T-cell (primary cell): ENCODE measurements at places on chromosomes 3 and 15.

DNA sequence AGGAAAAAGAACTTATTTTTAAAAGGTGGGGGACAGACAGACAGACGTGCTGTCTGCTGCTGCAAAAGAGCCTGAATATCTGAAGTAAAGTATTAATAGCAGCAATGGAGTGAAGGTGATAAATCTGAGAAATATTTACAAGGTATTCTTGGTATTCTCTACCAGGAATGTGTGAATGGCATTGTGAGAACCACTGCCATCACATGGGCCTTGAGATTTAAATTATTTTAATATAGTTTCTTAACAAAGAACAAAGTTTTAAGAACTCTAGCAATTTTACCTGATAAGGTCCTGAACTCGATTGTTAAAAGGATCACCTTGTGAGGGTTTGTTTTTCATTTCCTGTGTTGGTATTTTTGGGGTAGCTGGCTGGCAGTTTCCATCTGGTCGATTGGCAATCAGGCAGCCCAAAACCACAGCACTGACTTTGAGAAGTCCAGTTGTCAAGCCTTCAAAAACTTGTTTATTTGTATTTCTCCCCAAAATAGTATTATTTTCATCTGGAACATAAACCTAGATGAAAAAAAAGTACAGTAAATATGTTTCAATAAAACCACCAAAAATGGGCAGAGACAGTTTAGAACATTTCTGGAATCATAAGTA is 97.3 kb downstream of the ISL2 start:
- no peak for DNase-seq

DNA sequence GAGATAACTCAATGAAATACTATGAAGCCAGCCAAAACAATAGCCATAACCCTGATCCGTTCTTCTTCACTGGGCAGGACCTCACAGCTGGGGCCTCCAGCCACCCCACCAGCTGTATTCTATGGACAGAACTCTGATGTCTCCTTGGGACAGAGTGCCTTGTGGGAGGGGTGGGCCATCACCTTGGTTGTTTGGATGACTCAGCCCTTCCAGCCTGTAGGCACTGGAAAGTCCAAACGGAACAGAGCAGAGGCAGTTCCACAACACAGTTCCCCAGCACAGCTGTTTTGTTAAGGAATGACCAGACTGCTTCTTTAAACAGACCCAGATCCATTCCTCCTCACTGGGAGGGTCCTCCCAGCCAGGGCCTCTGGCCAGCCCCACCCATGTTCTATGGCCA is 31.9 kb upstream of the ZBED2 start:
- no peak for DNase-seq

GRCh38 chr3:48518638-48519276 is 14.8 kb upstream of the SHISA5 start:
- DNase-seq = no peak

DNA sequence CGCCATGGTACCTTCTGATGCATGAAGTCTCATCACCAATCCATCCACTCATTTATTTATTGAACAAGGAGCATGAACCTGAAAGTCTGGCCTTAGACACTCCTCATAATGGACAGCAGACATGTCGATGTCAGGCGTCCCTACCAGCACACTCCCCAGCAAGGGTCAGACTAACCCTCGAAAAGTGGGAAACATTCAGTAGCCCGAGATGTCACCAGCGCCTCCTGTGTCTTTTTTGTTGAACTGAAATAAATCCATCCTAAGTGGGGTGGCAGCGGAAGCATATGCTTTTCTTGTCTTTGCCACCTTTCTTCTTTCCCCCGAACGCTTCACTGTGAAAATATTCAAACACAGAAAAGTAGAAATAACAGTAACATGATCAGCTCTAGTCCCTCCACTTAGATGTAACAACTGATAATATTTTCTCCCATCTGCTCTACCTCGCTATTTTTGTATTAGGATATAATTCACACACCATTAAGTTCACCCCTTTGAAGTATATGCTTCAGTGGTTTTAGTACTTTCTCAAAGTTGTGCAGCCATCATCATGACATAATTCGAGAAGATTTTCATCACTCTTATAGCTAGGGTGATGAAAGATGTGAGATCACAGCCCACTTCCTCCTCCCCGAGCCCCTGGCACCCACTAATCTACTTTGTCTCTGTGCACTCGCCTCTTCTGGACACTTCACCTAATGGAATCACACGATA is 121.6 kb downstream of the ADAMTS17 start:
- DNase-seq = no peak

- DNase-seq = no peak
These were observed 5.3 kb upstream of the ZNF770 start for GRCh38 chr15:34993412-34993811.

- DNase-seq = no peak
These were observed 495.0 kb upstream of the RGMA start for GRCh38 chr15:93583968-93584367.

DNA sequence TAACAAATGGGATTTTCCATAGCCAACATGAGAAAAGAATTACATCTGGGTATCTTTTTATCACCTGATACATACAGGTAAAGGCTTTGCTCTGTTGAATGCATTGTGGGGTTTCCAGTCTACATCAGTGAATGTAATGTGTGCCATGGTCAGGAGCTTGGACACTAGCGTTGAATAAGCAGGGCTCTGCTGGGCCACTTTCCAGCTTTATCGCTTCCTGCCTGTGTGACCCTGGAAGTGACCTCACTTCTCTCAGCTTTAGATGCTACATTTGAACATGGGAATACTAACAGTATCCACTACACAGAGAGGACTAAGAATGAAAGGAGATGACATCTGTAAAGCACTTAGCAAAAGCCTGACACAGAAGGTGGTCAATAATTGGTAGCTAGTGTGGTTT is 40.1 kb downstream of the TTC23 start:
- DNase-seq = no peak

DNA sequence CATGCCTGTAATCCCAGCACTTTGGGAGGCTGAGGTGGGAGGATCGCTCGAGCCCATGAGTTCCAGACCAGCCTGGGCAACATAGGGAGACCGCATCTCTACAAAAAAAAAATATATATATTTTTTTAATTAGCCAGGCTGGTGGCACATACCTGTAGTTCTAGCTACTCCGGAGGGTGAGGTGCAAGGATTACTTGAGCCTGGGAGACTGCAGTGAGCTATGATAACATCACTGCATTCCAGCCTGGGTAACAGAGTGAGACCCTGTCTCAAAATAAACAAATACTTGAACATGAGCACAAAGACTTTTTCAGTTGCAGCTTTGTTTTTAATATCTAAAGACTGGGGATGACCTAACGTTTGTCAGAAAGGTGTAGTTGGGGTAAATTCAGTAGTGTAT is 31.3 kb upstream of the GATM start:
- no peak for DNase-seq

GRCh38 chr15:48366584-48367312 is 35.5 kb downstream of the DUT start:
- DNase-seq = no peak

GRCh38 chr3:89217148-89217685 is 109.8 kb downstream of the EPHA3 start:
- DNase-seq = no peak

GRCh38 chr15:67215102-67215501 is 39.4 kb downstream of the AAGAB start:
- DNase-seq = no peak

DNA sequence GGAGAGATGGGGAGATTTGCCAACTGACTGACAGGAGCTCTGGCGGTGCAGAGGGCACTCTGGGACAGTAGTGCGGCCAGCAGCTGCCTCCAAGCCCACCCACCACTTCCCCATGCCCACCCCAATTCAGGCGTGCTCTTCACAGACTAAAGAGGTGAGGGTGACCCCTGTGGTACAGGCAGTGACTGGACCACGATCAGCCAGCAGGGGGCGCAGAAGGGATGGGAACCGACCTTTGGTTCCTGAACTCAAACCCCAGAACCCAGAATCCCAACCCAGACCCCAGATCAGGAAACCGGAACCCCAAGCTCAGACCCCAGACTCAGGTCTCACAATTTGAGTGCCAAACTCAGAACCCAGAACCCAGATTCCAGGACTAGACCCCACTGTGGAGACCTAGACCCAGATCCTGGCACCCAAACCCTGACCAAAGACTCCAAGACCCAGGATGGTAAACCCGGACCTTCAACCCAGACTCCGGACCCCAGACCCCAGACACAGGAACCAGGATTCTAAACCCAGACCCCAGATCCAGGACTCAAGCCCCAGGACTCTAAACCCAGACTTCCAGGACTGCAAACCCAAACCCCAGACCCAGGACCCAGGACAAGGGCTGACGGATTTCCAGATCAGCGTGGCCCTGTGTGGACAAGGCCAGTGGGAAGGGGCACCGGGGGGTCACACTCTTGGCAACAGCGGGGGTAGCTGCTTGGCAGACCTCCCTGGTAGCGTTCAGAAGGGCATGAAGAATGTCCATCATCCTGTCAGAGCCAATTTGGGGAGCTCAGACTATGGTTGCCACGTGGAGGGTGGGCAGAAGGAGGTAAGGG is 3.7 kb upstream of the MYL3 start:
- peak; percentile 55 for DNase-seq

- DNase-seq = no peak
These were observed 25.3 kb upstream of the TGFBR2 start for GRCh38 chr3:30581067-30581585.

DNA sequence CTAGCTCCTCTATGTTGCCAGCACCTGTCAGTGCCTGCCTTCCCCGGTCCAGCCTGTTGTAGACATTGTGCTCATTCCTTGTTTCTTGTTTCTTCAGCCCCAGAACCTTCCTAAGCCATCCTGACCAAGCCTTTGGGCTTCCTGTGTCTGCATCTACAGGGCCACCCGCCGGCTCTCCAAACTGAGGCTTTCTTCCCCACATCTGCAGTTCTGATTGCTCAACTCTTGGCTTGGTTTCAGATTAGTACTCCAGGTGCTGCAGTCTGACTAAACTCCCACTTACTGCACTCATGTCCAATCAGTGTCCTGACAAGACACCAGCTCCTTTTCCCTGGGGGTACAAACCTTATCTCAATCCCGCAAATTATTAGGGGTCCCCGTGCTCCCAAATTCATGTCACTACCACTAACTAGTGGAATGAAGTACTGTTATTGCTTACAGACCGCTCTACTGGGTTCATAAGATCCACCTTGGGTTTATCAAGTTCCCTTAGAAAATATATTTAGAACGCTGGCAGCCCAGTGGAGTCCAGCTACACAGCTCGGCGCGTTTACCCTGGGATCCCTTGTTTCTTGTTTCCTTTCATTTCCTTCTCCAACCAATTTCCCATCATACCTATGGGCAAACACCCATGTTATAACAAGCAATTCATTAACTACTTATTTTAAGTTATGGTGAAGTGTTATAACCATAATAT is 114.2 kb upstream of the TJP1 start:
- no peak for DNase-seq

DNA sequence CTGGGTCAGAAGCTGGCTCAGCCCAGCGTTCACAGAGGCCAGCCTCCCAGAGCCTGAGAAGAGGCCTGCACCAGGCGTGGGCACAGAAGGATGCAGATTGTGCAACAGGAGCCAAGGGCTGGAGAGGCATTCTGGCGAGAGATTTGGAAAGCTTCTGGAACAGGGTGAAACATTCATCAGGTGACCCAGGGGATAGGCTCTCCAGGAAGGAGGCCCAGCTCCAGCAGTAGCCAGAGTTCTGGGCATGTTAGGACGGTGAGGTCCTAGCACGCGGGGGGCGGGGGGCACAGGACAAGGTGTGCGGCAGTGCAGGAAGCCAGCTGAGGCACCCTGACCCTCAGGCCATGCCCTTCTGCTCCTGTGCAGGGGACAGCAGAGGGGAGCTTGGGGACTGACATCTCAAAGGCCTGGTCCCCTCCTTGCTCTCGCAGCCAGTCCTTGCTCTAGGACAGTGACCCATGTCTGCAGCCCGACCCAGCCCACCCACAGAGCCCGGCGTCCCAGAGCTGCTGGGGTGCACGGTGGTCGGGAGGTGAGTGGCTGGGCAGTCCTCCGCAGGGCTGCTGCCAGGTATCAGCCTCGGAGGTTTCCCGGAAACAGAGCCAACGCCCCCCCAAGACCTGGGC is 111.7 kb upstream of the KLF13 start:
- no peak for DNase-seq

- no peak for DNase-seq
These were observed 134.0 kb downstream of the IL5RA start for GRCh38 chr3:2976212-2976611.

DNA sequence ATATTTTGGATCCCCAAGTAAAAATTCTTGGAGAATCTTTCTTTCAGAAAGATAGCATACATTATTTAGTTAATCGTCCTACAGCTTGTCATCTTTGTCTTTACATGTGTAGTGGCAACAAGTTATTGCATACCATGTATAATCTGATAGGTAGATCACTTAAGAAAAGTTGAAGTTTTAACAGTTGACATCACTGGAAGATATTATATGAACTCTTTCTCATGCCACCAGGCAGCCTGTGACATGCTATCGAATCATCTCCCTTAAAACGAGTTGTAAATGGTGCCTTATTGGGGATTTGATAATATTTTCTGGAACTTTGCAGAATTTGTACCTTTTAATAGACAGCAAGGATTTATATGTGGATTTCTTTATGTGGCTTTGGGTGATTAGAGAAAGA is 8.7 kb downstream of the U2SURP start:
- DNase-seq = no peak

- DNase-seq = no peak
These were observed 29.8 kb upstream of the PRR23E start for GRCh38 chr3:127162947-127163645.

GRCh38 chr15:89781055-89781454 is 4.9 kb downstream of the MESP2 start:
- no peak for DNase-seq

DNA sequence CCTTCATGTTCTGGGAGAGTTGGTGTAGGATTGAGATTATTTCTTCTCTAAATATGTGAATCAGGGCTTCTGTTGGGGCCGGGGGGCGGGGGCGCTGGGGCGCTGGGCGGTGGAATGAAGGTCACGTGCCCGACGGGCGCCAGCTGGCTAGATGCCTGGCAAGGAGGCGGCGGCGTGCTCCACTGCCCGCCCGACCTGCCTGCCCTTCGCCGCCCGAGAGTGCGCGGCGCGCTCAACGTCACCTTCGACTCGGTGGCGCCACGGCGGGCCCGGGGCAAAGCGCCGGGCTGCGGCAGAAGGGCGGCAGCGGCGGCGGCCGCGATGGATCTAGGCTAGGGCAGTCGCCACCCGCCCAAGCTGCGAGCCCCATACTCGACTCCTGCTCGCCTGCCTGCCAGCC is 47.0 kb upstream of the LHFPL4 start:
- DNase-seq = no peak

DNA sequence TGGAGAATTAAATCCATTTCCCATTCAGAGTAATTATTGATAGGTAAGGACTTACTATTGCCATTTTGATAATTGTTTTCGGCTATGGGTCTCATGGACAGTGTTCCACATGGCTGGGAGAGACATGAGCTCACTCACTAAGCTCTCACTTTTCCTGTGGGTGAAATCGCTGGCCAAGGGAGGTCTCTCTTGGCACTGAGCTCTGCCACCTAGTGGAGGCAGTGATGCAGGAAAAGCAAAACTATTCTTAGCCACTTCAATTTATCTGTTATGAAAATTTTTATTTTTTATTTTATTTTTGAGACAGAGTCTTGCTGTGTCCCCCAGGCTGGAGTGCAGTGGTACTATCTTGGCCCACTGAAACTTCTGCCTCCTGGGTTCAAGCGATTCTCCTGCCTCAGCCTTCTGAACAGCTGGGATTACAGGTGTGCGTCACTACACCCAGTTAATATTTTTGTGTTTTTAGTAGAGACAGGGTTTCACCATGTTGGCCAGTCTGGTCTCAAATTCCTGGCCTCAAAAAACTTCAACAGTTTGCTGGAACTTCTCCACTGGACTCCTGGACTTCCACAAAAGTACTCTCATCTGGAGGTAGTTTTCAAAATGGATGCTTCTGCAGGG is 4.7 kb upstream of the RNF13 start:
- DNase-seq = peak; percentile 43
